ENCODE measurements at places on chromosomes 11 and 22. TPM values are rescaled to one million over a fixed set of nuclear protein-coding genes. Genes with fewer than 3 reads are reported as not detected.

SUSD2 gene
- 5.6 TPM for total RNA-seq

RAB38 gene
- total RNA-seq: 5.2 TPM

TSGA10IP gene
- total RNA-seq: not detected

GRCh38 chr22:41501209-41501608 lies 32.3 kb downstream of the ACO2 start:
- H3K27ac ChIP-seq: no peak overlapping the region
- H3K4me3 ChIP-seq: no peak overlapping the region
- DNase-seq: no peak
- H3K27me3 ChIP-seq: no peaks in the 10 kb centered on the region
- no peaks in the 10 kb centered on the region for H3K36me3 ChIP-seq
- peaks cover 6% of the 10 kb centered on the region for H3K4me1 ChIP-seq

MS4A7 gene
- total RNA-seq: 105 TPM

DNA sequence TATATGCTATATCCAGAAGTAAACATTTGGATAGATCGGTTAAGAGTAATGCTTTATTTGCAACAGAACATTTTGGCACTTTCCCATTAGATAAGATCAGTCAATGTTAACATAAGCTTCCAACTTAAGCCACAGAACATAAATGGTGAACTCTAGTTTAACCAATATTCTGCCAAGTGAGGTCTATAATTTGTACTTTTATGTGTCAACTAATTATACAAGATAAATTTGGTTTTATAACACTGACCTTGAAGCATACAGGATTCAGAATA lies 23.5 kb upstream of the BLID start:
- H3K27ac ChIP-seq: no peak overlapping the region
- no peaks in the 10 kb centered on the region for H3K27me3 ChIP-seq
- no peak overlapping the region for H3K4me3 ChIP-seq
- no peaks in the 10 kb centered on the region for H3K36me3 ChIP-seq

GRCh38 chr11:40987776-40988435 lies 471.5 kb downstream of the LRRC4C start:
- H3K27me3 ChIP-seq: no peaks in the 10 kb centered on the region
- no peak overlapping the region for H3K27ac ChIP-seq
- no peak overlapping the region for H3K4me3 ChIP-seq
- H3K4me1 ChIP-seq: no peaks in the 10 kb centered on the region

DNA sequence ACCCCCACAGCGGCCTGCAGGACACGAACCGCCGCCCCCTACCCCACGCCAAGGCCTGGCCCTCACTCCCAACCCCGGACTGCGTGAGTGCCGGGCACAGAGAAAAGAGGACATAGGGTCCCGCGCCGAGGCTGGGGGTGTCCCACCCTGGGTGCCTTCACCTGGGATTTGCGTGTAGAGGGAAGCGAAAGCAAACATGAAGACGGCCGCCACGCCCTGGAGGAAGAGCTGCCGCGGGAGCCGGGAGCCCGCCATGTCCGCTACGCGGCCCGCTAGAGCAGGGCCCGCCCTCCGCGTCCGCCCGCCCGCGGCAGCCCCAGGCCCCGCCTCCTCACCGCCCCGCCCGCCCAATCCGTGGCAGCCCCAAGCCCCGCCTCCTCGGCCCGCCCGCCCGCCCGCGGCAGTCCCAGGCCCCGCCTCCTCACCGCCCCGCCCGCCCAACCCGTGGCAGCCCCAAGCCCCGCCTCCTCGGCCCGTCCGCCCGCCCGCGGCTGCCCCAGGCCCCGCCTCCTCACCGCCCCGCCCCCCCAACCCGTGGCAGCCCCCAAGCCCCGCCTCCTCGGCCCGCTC lies at the start of gene LMF2:
Gene LMF2, minus strand, starts transcription at position 282 of the 570 bp plus-strand sequence. Its CDS starts 27 bp downstream, at position 255.
- H3K27ac ChIP-seq: peak within 1 kb of the TSS; percentile 98
- DNase-seq: peak; percentile 88
- H3K4me1 ChIP-seq: peaks cover 16% of the 10 kb centered on the region
- H3K36me3 ChIP-seq: no peaks in the 10 kb centered on the region

- no peaks in the 10 kb centered on the region for H3K36me3 ChIP-seq
- no peak for DNase-seq
- H3K4me1 ChIP-seq: no peaks in the 10 kb centered on the region
- no peaks in the 10 kb centered on the region for H3K27me3 ChIP-seq
- no peak within 1 kb of the TSS for H3K4me3 ChIP-seq
Measured at GRCh38 chr11:65170058-65170534, at the start of gene SPDYC. Gene SPDYC (plus strand): TSS chr11:65170233. CDS start chr11:65171358, 1,125 bp downstream.

NPAS4 gene
- not detected for total RNA-seq

- no peak for DNase-seq
- no peaks in the 10 kb centered on the region for H3K4me1 ChIP-seq
- H3K27ac ChIP-seq: no peak overlapping the region
- H3K27me3 ChIP-seq: no peaks in the 10 kb centered on the region
- H3K4me3 ChIP-seq: no peak overlapping the region
Measured at GRCh38 chr11:44537679-44538078, 27.8 kb upstream of the CD82 start.

DNA sequence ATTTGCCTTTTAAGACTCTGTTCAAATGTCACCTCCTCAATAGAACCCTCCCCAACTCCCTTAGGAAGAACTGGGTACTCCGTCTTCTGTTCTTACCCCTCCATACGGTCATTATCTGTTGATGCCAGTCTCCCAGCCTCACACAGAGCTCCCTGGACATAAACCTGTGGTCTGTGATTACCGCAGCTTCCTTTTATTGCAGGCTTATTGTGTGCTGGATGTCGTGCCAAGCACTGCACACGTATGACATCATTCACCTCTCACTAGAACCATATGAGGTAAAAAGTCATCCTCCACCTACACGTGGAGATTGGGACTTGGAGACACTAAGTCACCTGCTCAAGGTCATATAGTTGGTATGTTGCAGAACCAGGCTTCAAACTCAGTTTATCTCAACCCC lies 15.3 kb downstream of the PTPN5 start:
- H3K36me3 ChIP-seq: no peaks in the 10 kb centered on the region
- DNase-seq: no peak
- H3K4me1 ChIP-seq: no peaks in the 10 kb centered on the region
- H3K27me3 ChIP-seq: no peaks in the 10 kb centered on the region

- DNase-seq: peak; percentile 77
- no peak overlapping the region for H3K27ac ChIP-seq
- peaks cover 19% of the 10 kb centered on the region for H3K27me3 ChIP-seq
- peaks cover 26% of the 10 kb centered on the region for H3K4me1 ChIP-seq
- H3K36me3 ChIP-seq: no peaks in the 10 kb centered on the region
Measured at GRCh38 chr11:57456960-57457642, 3.2 kb upstream of the RTN4RL2 start.

GRCh38 chr11:4645974-4646373 lies 2.2 kb downstream of the OR51E1 start:
- no peak overlapping the region for H3K27ac ChIP-seq
- H3K4me1 ChIP-seq: no peaks in the 10 kb centered on the region
- H3K27me3 ChIP-seq: no peaks in the 10 kb centered on the region

OR51Q1 gene
- total RNA-seq: not detected

DNA sequence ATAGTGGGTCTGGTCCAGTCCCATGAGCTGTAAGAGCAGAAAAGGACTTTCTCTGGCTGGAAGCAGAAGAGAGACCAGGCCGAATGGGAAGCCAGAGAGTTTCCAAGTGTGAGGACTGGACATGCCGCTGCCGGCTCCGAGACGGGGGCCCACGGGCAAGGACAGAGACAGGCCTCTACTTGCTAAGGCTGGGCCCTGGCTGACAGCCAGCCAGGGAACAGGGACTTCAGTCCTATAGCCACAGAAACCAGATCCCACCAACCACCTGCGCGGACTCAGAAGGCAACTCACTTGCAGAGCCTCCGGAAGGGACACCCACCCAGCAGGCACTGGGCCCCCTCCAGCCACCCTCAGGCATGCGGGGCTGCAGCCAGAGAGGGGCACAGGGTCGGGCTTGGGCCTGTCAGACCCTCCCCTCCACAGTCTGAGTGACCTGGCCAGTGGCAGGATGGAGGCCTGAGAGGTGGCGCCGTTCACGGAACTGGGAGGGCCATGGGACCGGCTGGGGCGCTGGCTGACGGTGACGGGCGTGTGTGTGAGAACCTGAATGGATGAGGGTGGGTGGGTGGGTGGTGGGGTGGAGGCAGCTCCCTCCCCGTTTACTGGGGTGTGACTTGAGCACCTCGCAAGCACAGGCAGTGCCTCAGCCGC lies 47.8 kb upstream of the A4GALT start:
- DNase-seq: no peak
- H3K4me3 ChIP-seq: no peak overlapping the region
- no peaks in the 10 kb centered on the region for H3K4me1 ChIP-seq
- H3K27me3 ChIP-seq: no peaks in the 10 kb centered on the region
- no peaks in the 10 kb centered on the region for H3K36me3 ChIP-seq

DNA sequence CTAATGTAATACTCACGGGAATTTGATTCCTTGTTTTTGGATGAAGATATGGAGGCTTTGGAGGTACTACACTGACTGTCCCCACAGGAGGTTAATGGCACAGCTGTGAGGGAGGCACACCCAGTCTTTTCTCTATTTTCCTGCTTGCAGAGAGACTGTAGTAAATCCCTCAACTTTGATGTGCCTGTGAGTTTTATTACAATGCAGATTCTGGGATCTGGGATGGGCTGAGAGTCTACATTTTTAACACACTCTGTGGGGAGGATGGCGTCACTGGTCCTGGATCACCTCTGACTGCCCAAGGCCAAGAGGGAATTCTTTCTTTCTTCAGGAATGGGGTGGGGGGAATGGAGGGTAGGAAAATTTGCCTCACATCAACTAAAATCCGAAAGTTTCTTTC lies 80.2 kb upstream of the NTM start:
- no peak overlapping the region for H3K27ac ChIP-seq
- no peak for DNase-seq
- no peaks in the 10 kb centered on the region for H3K4me1 ChIP-seq
- no peaks in the 10 kb centered on the region for H3K27me3 ChIP-seq

DNA sequence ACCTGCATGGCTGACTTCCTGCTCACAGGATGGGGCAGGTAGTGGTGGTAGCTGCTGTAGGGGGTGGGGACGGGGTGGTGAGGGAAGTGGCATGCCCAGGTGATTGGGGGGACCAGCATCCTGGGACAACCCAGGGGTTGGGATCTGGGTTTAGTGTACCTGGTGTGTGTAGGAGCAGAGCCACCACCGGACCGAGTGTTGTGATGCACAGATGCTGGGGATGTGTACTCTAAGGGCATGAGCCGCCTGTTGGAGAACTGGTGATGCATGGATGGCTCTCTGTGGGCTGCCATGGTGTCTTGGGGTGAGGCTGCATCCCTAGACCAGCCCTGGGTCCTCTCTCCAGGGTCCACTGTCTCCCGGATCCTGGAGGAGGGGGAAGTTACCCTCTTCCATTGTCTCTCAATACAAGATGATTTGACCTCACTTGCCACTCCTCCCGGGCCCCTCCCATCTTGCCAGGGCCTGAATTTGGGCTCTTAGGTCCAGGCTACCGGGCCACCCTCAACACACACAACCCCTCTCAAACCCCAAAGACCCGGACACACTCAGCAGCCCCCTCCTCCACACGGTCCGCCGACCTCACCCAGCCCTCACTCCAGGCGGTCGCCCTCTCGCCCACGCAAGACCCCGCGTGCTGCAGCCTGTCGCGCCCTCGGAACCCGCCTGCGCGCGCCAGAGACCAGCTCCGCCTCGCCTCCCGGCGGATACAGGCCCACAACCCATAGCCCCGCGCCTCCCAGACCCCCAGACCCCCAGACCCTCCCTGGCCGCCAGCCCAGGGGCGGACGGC lies 619 bp downstream of the LRRC75B start:
- H3K4me3 ChIP-seq: peak overlapping the region; percentile 92
- H3K36me3 ChIP-seq: no peaks in the 10 kb centered on the region
- H3K27me3 ChIP-seq: no peaks in the 10 kb centered on the region
- no peak for DNase-seq

- no peak overlapping the region for H3K4me3 ChIP-seq
- no peaks in the 10 kb centered on the region for H3K27me3 ChIP-seq
- no peaks in the 10 kb centered on the region for H3K36me3 ChIP-seq
- no peaks in the 10 kb centered on the region for H3K4me1 ChIP-seq
- H3K27ac ChIP-seq: peak overlapping the region; percentile 87
Measured at GRCh38 chr11:94134651-94135512, 6.2 kb downstream of the PANX1 start.

- no peaks in the 10 kb centered on the region for H3K4me1 ChIP-seq
- no peak overlapping the region for H3K4me3 ChIP-seq
- H3K27ac ChIP-seq: no peak overlapping the region
- H3K27me3 ChIP-seq: peaks cover 13% of the 10 kb centered on the region
Measured at GRCh38 chr11:9001736-9002135, 2.1 kb downstream of the NRIP3 start.

- H3K4me3 ChIP-seq: peak overlapping the region; percentile 30
- H3K4me1 ChIP-seq: peaks cover 12% of the 10 kb centered on the region
- DNase-seq: no peak
- no peaks in the 10 kb centered on the region for H3K36me3 ChIP-seq
- peak overlapping the region; percentile 12 for H3K27ac ChIP-seq
- H3K27me3 ChIP-seq: no peaks in the 10 kb centered on the region
Measured at GRCh38 chr11:67438158-67438902, 848 bp upstream of the PTPRCAP start.

PRR5 gene
- total RNA-seq: 39.5 TPM

GRCh38 chr22:33260498-33260897 lies 202.3 kb upstream of the SYN3 start:
- H3K27me3 ChIP-seq: no peaks in the 10 kb centered on the region
- no peaks in the 10 kb centered on the region for H3K36me3 ChIP-seq
- H3K4me1 ChIP-seq: no peaks in the 10 kb centered on the region

DNA sequence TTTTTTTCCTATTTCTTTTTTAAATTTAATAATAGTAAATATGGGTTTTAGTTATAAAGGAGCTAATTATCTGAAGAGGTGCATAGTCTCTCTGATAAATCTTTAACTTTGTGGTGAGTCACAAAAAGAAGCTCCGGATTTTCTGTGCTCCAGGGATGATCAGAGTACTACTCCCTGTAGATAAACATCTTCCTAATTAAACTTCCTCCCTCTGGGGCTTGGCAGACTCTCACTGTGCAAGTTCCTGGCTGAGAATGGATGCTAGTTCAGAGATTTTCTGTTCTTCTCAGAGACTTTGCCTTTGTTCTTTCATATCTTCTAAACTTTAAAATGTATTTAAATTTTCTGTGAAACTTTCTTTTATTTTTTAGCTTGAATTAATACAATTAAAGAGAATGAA lies at the start of gene OR10G7:
Gene OR10G7, minus strand, starts transcription at position 72 of the 400 bp plus-strand sequence. CDS start 2,324 bp downstream, outside the sequence.
- H3K27me3 ChIP-seq: no peaks in the 10 kb centered on the region
- H3K4me3 ChIP-seq: no peak within 1 kb of the TSS
- H3K27ac ChIP-seq: no peak within 1 kb of the TSS

DNA sequence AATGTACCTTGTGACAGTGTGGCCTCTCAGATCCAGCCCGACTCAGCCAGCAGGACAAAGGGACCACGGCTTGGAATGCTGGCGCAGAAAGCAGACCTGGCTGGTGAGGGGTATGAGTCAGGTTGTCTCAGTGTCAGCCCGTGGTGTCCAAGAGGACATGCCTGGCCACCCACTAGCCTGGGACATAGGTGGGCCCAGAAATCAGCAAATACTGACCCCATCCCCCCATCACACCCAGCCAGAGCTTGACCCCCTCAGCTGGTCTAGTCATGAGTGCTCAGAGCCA lies 4.5 kb downstream of the BANF1 start:
- no peaks in the 10 kb centered on the region for H3K27me3 ChIP-seq
- peak overlapping the region; percentile 23 for H3K27ac ChIP-seq
- H3K4me1 ChIP-seq: no peaks in the 10 kb centered on the region

- H3K4me3 ChIP-seq: no peak overlapping the region
- peaks cover 43% of the 10 kb centered on the region for H3K27me3 ChIP-seq
- H3K27ac ChIP-seq: no peak overlapping the region
- H3K4me1 ChIP-seq: no peaks in the 10 kb centered on the region
- no peak for DNase-seq
Measured at GRCh38 chr22:48106715-48107259, 1344.3 kb downstream of the TBC1D22A start.

GRCh38 chr11:1639666-1640065 lies 10.1 kb downstream of the KRTAP5-5 start:
- H3K36me3 ChIP-seq: no peaks in the 10 kb centered on the region
- no peak overlapping the region for H3K27ac ChIP-seq

RAG1 gene
- 1.5 TPM for total RNA-seq

Data from breast epithelium (tissue), 4 donors.